Ecto neural progenitor cell (in vitro differentiated cells): ENCODE measurements at places on chromosomes 13 and 19.

GRCh38 chr19:48094855-48095203, 15.8 kb downstream of the PLA2G4C start:
- no peak for DNase-seq

DNA sequence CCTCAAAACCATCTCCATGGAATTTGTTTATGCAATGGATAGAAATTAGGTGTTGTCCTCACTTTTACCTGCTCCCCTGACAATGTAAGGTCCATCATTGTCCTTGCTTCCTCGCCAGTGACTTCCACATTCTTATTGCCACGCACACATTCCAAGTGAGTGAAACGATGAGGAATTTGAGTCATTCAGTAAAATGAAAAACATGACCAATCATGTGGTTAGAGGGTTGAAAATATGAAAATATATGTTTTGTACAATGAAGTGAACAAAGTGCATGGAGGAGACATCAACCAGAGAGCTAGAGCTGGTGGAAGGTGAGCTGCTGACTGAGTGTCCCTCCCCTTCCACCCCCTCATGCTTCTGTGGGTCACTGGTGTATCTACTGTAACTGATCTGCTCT, 91.7 kb downstream of the ATP8A2 start:
- DNase-seq: no peak

GRCh38 chr13:98446234-98446621, 130.7 kb downstream of the STK24 start:
- DNase-seq: no peak

DNA sequence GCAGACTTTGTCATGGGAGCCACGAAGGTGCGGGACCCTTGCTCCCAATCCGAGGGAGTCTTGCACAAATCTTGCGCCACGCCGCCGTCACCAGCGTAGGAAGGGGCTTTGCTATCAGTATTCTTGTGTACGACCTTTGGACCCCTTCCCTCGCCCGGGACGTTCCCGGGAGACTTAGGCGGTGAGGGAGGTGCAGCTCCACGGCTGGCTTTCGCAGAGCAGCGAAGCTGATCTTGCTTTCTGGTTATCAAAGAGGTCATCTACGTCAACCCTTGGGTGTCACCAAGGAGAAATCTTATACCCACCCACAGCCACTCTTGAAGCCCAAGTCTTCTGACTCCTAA, 583 bp downstream of the TECR start:
- no peak for DNase-seq

DNA sequence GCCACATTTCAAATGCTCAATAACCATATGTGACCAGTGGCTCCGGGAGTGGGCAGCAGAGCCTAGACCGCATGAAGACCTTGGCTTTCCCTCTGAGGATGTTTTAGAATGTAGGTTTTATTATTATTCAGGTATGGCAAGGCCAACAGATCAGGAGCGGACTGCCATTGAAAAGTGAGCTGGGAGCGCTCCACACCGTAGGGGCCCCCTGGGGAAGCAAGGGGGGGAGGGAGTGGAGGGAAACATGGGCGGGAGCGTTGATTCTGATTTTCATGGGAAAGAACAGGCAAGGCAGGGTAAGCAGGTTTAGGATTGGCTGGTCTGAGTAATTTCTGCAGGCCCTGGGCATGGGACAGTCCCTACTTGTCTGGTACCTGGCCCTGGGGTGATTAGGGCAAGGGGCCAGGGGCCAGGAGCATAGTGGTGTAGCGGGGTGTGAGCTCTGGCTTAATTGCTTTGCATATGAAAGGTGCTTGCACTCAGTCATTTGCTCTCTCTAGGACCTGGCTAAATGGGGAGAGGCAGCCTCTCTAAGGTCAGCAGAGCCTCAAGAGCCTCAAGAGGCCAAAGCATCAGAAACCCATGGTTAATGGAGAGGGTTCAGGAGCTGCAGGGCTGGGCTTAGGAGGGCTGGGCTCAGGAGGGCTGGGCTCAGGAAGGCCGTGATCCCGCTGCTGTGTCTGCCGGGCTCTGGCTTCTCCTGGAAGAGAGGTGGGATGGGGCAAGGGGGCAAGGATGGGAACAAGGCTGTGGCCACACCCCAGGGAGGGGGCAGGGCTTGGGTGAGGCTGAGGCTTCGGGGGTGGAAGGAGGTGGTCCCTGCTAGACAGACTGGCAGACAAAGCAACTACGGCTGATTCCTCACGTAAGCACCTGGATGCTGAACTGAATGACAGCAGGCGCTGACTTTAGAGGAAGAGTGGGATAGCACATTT, 82.0 kb upstream of the WASF3 start:
- no peak for DNase-seq

GRCh38 chr13:79374578-79374977, 31.5 kb downstream of the RBM26 start:
- DNase-seq: no peak

DNA sequence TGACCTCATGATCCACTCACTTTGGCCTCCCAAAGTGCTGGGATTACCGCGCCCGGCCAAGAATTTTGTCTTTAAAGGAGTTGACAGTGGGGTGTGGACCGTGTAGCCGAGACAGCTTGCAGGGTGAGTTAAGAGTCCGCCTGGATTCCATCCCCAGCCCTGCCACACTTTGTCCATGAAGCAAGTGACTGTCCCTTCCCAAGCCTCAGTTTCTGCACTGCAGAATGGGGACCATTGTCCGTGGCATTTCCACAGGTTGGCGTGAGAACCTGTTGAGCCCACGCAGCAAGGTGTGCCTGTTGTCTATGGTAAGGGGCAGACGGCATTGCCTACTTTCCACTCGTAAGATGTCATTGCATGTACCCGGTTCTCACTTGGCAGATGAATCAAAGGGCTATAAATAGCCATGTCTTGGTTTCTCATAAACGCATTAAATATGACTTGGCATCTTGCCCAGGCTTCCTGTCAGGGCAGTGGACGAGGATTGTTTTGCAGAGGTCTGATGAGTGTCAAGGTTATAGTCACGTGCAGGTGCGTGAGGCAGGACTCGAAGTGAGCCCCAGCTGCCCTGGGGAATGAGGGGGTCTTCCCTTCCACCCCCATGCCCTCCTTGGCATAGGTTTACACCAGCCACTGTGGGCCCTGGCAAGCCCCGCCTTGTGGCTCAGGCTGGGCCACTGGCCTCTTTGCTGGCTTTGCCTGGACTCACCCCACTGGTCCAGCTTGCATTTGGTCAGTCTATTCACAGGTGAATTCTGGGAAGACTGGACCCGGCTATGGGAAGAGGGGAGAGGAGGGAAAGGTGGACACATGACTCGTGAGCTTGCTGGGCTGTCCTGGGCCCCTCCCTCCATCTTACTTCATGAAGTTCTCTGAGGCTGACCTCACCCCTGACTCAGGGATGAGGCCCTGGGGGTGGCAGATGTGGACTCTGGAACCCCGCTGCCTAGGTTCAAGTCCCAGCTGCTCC, 14.6 kb downstream of the FAM187B start:
- no peak for DNase-seq

DNA sequence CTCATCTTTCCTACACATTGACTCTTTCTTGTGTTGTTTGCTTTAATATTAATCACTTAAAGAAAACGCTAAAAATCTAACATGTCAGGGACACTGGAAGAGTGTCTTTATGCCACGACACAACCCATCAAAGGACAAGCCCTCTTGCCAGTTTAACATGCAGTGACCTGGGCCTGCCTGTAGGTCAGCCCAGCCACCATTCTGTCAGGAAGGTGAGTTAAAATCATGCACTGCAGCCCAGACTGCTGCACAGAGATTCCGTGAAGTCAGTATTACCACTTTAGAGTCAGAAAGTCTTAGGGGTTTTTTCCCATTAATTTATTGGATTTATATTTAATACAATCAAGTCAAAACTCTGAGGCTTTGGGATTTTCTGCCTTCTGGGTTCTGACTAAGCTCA, 58.0 kb downstream of the TNFRSF19 start:
- no peak for DNase-seq

GRCh38 chr13:44120043-44120442, 240.3 kb downstream of the LACC1 start:
- DNase-seq: no peak

- peak; percentile 60 for DNase-seq
Observed at GRCh38 chr13:27923794-27924528, 4.2 kb downstream of the PDX1 start.

- DNase-seq: no peak
Observed at GRCh38 chr13:66534561-66534960, 695.6 kb downstream of the PCDH9 start.

GRCh38 chr19:38277549-38277948, 13.2 kb downstream of the SPINT2 start:
- no peak for DNase-seq

DNA sequence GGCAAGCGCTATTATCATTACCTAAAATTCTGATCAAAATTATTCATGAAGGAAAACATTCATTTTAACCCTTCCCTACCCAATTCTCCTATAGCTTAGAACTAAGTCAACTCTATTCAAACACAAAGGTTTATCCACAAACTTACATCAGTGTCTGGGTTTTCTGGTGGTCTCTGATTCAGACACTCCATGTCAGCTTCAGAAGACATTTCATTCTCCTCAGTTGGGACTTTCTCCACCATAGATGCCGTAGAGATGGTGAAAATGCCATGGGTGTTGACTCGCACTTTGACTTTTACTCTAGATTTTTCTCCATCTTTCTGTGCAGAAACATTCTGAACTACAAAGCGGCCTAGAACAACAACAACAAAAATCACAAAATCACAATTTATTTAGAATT, 16.3 kb downstream of the HSPH1 start:
- DNase-seq: no peak

DNA sequence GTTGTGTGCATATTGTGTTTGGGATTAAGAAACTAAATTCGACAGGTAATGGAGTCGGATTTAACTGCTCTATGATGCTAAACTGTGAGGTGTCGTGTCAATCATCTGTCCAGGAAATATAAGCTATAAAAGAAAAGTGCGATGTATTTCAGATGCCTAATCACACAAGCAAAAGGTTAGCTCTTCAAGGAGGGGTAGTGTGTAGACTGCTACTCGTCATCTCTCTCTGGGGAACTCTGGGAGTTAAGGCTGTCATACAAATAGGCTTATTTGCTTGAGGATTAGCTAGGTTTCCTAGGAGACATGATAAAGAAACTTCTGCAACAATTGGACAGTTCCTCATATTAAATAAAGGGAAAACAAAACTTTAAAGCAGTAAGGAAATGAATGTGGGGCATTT, 462.1 kb downstream of the OLFM4 start:
- DNase-seq: no peak
